ENCODE measurements at places on chromosomes 12 and 14. TPM values are rescaled to one million over a fixed set of nuclear protein-coding genes. Genes with fewer than 3 reads are reported as not detected.

The APOF gene
- polyA plus RNA-seq, result 0.13 TPM

The SRGAP1 gene
- polyA plus RNA-seq, result 19.7 TPM

The GALNT8 gene
- polyA plus RNA-seq, result 4.0 TPM

DNA sequence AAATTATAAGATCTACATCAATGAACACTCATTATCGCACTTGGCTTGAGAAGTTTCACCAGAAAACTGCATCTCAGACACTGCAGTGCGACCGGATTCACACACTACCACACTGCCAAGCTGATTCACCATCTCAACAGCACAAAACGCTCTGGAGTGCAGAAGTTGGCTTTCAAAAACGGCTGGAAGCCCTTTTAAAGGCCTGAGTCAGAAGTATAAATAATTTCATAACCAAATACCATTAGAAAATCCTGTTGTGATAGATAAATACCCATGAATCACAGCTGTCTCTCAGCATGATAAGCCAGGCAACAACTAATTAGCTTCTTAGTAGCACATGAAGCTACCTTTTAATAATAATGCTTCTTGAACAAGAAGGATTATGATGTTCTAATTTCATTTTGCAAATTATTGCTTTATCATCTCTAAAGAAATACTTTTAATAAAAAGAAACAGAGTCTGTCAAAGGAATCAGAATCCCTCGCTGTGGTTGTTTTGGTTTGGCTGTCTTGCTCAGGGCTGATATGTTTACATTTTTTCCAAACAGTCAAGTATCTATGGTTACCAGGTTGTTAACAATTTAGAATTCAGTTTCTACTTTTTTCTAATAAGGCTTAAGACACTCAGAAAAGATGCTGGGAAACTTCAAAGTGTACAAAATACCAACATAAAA lies 51.2 kb downstream of the SLC2A13 start:
- no peak for DNase-seq

DNA sequence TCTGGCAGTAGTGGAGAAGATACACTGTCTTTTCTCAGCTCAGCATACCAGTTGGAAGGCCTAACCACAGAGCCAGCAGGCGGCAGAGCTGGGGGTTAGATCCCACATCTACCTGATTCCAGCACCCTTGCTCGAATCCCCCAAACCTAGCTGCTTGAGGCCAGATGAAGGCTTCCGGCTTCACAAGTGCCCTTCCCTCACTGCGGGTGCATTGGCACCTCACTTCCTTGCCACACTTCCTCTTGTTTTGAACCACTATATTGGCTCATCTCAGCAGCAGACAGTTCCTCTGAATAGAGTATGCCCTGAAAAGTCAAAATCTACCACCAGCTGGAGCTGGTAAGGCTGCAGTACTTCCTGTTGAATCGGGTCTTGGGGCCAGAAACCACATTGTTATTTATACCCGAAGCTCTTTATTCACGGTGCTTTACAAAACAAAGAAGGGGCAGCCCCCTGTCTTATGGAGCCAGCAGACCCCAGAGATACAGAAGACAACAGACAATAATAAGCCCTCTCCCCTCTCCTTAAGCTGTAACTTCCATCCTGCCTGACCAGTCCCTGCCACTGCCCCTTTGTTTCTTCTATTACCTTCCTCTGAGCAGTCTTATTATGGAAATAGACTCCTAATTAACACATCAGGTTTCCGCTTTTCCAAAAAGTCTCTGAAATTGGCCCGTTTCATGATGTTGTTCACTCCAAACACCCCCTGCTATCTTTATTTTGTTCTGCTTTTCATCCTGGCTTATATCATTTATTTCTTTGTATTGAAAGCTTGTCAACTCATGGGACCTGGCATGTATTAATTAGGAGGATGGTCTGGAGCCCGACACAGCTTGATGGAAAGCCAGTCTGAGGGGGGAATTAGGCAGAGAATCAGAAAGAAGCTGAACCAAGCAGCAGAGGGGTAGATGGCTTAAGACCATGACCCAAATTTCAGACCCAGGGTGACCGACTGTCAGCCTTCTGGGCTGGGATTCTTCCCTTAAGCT lies 233.5 kb downstream of the EFCAB11 start:
- DNase-seq, result no peak

GRCh38 chr14:99676657-99677056 lies 7.4 kb upstream of the CYP46A1 start:
- no peak for DNase-seq

DNA sequence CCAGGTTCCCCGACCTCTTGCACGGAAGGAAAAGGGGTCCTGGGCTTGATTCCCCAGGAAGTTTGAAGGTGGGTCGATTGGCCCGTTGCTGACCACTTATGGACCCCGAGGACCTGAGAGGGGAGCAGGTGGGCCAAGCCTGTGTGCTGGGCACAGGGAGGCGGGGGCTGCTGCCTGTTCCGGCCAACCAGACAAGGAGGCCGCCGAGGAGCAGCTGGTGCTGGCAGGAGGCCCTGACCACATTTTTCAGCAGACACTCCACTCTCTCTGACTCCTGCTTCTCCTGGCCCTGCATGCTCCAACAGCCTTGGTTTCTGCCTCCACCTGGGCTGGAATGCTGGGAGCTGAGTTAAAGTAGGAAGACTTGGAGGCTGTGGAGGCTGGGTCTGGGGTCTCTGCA lies 42.8 kb downstream of the NOS1 start:
- DNase-seq, result no peak

Measured in renal pelvis (tissue), 12 donors.